ENCODE measurements at places on chromosomes 16 and 17.

GRCh38 chr17:4118015-4118743 lies 24.7 kb downstream of the ZZEF1 start:
- DNase-seq: no peak

DNA sequence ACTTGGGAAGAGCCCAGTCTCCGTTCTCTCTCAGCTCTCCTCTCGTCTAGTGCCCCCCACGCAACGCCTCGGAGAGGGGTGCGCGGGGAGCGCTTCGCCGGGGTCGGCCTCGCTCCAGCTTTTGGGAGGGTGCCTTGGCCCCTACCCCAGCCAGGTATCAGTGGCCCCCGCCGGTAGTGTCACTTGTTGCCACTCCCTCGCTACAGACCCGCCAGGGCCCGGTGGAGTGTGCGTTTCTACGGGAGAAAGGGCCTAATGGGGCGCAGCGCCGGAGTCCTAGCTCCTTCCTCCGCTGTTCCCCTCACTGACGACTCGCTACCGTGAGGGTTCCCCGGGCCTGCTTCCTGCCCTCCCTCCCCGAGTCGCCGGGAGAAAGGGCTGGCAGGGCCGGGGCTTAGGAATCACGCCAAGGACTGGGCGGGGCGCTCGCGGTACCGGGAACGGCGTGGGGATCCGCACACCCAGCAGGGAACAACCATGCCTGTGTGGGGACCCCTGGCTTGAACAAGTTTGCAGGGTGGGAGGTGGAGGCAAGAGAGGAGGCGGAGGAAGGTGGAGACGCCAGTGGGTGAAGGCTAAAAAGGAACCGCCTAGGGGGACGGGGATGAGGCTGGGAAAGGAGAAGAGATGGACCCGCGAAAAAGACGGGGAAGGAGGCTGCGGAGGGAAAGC lies 997 bp upstream of the CDH11 start:
- DNase-seq: no peak

GRCh38 chr17:80274331-80274730 lies 13.7 kb downstream of the RNF213 start:
- no peak for DNase-seq

DNA sequence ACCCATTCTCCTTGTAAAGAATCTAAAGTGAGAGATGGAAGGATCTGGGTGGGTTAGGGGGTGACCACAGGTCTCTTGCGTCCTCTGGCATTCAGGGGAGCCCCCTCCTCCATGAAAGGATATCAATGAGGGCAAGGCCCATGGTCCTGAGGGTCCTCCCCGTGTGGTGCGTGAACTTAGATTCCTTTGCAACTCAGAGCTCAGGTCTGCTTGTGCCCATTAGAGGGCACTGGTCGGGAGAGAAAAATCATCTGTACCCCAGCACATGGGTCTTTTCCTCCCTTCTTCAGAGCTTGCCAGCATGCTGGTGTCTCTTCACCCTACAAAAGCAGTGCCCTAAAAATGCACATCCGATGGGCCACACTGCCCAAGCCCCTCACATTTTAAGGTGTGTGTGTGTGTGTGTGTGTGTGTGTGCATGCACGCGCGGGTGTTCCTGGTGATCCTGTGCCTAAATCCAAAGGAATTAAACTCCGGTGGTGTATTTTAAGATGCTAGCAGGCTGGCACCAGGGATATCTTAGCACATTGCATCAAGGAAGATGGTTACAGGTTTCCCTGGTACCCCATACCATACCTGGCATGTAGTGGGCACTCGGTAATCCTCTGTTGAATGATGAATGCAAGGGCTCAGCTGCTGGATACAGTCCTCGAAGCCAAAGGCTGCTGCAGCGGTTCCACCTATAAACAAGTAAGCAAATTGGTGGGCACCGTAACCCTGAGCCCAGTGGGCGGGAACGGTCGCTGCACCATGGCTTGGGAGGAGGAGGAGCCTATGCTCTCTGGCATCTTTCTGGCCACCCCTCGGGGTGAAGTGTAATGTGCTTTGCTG lies 4.7 kb downstream of the C1QTNF1 start:
- no peak for DNase-seq

All from activated T-helper 1 cell treated with Interleukin-2 at 50 U/mL for 16 hours (primary cell).